ENCODE measurements at places on chromosomes 3 and 15.

GRCh38 chr15:91384189-91384730 is 284.2 kb downstream of the SV2B start:
- DNase-seq = no peak

DNA sequence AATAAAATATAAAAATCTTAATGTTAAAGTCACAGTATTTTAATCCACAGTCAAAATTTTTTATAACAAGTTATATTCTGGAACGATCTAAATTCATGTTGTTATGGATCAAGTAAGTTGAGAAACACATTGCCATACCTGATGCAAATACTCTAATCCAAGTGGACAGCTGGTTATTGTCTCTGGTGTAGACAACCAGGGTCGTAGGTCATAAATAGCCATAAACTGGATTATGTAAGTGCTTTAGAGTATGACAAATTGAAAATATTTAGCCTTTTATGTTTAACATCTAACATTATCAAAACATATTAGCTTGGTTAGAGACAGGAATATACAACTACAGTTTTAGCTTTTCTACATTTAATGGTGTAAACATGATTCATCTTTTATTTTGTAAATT is 53.0 kb downstream of the PLSCR2 start:
- no peak for DNase-seq

- DNase-seq = no peak
Measured at GRCh38 chr3:34213478-34213877, 415.0 kb downstream of the PDCD6IP start.

DNA sequence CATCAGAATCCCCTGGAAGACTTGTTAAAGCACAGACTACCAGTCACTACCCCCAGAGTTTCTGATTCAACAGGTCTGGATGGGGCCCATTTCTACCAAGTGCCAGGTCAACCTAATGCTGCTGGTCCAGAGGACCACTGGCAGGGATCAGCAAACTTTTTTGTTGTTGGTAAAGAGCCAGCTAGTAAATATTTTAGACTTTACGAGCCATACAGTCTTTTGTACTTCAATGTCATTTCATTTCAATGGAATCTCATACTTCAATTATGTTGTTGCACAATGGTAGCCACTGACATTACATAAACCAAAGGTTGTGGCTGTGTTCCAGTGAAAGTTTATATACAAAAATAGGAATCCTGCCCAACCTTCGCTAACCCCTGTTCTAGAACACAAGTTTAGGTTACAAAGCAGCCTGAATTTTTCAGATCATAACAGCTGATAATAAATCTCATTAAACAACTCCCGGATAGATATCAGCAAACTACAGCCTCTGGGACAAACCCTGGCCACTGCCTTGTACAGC is 28.7 kb downstream of the ULK4 start:
- DNase-seq = no peak

DNA sequence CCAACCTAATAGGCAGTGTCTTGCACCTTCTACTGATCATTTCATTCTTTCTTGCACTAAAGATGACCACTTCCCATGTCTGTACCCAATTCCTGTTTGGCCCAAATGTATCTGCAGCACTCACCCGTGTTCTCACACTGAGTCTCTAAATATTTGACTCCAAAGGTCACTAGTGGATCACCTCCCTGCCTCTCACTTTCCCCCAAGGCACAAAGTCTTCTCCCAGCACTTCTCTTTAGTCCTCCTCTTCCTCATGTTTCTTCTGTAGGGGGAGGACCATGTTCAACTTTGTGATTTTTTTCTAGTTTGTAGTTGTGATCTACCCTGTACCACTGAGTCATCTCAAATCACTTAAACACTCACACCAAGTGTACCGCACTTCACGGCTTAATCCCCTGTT is 13.9 kb downstream of the NR1I2 start:
- no peak for DNase-seq

- peak; percentile 73 for DNase-seq
Measured at GRCh38 chr3:128068156-128068620, 16.0 kb downstream of the SEC61A1 start.

DNA sequence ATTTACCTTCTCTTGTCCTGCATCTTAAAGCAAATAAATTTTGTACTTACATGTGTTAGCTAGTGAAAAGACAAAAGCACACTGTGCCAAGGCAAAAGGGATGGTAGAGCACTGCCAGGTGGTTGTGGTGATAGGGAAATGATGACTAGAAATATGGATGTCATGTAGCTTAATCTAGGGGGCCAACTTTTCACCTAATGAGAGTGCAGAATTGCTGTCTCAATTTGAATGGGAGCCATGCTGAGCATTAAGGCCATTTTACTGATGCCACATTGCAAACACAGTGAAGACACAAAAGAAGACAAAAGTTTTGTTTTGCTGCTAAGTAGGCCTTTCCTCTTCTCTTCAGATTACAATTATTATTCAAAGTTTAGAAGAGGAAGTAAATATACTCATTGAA is 274.7 kb downstream of the PDCD6IP start:
- no peak for DNase-seq

- no peak for DNase-seq
Measured at GRCh38 chr3:39011191-39011736, 40.5 kb downstream of the SCN11A start.

GRCh38 chr15:26660241-26660640 is 112.6 kb downstream of the GABRB3 start:
- DNase-seq = no peak

DNA sequence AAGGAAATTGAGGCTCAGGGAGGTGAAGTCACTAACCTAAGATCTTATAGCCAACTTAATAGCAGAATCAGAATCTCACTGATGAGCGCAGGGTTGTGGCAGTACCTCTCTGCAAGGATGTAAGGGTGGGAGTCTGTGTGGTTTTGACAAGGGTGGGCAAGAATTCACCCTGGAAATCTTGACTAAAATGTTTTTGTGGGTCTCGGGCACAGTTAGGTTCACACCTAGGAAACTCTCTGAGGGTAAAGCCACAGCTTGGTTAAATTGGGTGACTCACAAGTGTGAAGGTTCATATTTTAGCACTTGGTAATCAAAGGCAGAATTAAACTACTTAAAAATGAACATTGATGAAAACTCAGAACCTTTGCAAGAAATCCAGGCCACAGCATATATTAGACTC is 178.2 kb upstream of the EOMES start:
- no peak for DNase-seq

GRCh38 chr15:35679186-35679585 is 133.2 kb upstream of the DPH6 start:
- no peak for DNase-seq

DNA sequence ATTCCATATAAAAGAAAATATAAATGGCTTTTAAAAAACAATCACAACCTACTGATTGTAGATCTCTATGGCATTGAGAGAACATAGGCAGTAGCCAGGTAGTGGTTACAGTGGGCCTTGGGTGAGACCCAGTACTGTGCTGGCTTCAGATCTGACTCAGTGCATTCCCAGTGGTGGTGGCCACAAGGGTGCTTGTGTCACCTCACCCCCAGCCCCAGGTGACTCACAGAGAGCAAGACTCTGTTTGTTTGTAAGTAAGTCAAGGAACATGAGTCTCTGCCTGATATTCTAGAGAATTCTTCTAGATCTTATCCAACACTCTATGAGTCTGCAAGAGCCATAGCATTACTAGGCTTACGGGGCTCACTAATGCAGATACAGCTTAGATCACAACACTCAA is 118.8 kb upstream of the AZI2 start:
- no peak for DNase-seq

DNA sequence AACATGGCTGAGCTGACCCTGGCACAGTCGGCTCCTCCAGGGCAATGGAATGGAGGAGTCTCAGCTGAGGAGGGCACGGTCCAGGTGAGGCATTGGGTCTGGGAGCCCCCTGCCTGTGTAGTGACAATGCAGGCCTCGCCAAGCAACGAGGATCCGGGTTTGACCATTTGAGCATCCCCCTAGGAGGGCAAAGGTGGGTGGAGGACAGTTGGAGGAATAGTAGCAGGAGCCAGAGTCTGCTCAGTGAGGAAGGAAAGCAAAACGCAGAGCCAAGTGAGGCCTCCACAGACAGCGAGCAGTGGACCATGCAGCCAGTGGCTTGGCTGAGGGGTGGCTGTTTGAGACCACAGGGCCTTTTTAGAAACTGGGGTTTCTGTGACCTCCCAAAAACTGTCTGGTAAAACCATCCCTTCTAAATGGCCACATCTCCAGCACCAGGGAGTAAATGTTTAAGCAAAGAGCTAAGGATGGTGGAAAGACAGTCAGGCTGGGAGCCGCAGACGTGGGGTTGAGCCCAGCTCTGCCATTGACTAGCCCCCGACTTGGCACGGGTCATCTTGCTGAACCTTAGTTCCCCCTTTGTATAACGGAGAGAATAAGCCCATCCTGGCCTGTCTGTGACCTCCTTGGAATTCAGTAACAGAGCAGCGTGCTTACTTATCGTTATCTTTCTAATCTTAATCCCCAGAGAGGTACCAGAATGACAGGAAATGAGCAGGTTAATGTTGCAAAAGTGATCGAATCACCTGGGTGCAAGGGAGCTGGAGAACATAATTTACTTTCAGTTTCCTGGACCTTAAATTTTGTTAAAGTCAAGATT is 46.8 kb downstream of the CMTM6 start:
- no peak for DNase-seq

DNA sequence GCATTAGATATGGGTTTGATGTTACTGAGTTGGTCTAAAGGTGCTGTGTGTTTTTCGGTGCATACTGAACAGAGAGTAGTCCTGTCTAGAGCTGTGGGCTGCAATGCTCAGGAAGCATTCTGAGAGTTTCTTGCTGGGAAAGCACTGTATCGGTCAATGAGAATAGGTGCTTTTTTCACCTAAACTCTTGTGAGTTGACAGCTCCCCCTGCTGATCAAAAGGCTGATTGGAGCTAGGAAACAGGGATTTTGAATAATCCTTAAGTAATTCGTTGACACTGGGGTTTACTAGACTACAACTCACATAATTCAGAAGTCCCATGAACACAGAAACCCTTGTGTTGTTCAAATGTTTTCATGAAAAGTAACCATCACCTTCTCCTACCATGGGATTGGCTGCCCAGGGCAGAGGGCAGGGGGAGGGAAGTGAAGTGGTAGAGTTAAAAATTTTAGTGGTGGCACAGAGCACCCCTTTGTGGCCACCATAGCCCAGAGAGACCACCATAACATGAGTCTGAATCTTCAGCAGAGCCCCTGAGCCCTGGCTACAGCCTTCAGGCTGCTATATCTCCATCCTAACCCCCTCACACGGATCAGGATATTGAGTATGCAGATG is 13.0 kb upstream of the MANF start:
- peak; percentile 32 for DNase-seq

- DNase-seq = peak; percentile 31
Measured at GRCh38 chr15:74540161-74540760, 759 bp upstream of the ARID3B start.

DNA sequence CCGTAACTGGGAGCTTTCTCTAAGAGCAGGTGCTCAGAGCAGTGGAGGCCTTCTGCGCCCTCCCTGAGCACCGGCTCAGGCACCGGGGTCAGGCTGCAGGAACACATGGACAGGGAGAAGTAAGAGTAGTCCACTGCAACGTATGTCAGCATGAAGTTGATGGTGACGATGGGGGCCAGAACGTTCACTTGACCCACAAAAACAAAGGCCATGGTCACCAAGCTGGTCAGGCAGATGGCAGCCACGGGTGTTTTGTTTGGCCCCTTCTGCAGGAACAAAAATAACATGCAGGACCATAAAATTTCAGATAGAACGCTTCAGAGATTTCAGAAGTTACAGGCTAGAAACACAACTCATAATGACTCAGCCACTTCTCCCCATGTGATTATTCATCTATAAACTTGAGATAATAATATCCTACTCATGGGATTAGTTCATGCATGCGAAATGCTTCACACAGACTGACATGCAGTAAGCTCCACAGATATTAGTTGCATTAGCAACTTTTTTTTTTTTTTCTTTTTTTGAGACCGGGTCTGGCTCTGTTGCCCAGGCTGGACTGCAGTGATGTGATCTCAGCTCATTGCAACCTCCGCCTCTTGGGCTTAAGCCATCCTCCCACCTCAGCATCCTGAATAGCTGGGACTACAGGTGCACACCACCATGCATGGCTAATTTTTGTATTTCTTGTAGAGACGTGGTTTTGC is 52.2 kb upstream of the HEG1 start:
- no peak for DNase-seq

- no peak for DNase-seq
Measured at GRCh38 chr3:14118400-14119381, 6.0 kb downstream of the CHCHD4 start.

GRCh38 chr3:69203631-69204314 is 81.4 kb upstream of the LMOD3 start:
- DNase-seq = no peak

DNA sequence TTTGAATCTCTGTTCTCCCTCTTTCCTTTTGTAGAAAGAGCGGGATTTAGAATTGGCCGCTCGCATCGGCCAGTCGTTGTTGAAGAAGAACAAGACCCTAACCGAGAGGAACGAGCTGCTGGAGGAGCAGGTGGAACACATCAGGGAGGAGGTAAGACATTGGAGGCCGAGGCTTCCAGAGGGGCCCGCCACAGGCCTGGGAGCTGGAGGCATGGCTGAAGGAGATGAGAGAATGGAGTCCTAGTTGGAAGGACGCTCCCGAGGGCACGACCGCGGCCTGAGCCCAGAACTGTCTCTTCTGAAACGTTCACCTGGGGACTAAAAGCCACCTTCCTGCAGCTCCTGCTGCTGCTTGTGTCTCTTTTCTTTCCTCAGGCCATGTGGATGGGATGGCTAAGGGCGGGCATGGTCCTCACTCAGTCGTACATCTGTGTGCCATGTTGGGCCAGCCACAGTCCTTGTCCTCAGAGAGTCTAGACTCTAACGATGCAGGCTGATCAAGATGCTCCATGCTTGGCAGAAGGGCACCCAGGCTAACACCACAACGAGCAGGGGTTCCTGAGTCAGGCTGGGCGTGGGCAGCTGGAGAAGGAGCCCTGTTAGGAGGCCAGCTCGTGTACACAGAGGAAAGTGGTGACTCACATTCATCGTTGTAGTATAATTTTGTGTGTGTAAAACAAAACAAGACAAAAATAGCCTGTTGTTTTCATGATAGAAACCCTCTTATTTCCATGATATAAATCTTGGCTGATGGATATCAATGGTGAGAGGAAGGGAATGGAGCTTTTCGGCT is 81.1 kb downstream of the CCK start:
- peak; percentile 52 for DNase-seq

- no peak for DNase-seq
Measured at GRCh38 chr15:91863621-91864255, 10.2 kb downstream of the SLCO3A1 start.

DNA sequence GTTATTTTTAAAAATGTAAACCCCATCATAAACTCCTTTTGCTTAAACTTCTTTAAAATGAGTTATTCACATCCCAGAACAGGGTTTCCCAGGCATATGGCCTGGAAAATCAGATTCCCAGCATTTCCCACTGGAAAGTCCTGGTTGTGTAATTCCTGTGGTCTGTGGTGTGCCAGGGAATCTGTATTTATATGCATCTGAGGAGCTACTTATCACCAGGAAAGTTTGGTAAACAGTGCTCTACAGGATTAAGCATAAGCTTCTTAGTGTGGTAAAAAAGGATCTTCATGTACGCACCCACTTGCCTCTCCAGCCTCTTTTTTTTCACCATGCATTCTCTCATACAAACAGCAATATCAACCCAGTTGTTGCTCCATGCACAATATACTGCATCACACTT is 28.2 kb downstream of the MEIS2 start:
- DNase-seq = no peak

GRCh38 chr15:23444269-23444668 is 2.8 kb downstream of the GOLGA6L2 start:
- DNase-seq = no peak
